ENCODE measurements at places on chromosomes 11 and 22.

GRCh38 chr11:111846636-111847035, 24.7 kb downstream of the ALG9 start:
- DNase-seq: no peak

DNA sequence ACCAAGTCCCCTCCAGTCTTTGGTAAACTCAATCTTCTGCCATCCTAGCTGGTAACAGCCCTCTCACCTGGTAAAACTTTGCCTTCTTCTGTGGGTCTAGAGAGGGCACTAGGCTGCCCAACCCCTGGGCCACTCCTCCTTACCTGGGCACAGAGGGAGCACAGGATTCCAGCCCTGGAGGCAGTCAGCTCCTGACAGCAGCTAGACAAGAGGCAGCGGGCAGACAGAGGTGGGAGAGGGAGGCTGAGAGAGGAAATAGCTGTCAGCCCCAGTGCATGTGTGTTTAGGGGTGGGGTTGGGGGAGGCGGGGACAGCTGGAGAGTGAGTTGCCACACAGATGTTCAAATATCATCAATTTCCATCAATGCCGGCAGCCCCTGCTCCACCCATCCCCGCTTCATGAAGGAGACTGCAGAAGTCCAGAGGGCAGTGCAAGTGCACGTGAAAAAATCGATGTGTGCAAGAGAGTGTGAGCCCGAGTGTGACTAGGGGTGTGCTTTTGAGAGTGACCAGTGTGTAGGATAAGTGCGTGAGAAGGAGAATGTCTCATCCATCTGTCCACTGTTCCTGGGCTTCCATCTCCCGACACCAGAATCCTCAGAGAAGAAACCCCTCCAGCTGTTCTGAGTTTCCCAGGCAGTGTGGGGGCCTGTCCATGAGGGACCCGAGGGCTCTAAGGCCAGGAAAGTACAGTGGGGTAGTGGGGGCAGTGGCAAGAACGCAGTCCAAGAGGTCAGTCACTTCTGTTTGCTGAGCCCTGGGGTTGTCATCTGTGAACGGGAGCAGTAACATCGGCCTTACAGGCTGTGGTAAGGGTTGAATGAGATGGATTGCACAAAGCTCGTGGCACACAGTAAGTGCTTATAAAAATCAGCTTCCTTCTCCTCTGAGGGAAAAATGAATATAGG, at the start of gene PTGDR2:
TSS of gene PTGDR2 (minus strand) at position 225 of the 908 bp plus-strand sequence. CDS start 2,228 bp downstream, outside the sequence.
- DNase-seq: no peak

GRCh38 chr11:11010624-11011127, 152.8 kb upstream of the ZBED5 start:
- peak; percentile 14 for DNase-seq

DNA sequence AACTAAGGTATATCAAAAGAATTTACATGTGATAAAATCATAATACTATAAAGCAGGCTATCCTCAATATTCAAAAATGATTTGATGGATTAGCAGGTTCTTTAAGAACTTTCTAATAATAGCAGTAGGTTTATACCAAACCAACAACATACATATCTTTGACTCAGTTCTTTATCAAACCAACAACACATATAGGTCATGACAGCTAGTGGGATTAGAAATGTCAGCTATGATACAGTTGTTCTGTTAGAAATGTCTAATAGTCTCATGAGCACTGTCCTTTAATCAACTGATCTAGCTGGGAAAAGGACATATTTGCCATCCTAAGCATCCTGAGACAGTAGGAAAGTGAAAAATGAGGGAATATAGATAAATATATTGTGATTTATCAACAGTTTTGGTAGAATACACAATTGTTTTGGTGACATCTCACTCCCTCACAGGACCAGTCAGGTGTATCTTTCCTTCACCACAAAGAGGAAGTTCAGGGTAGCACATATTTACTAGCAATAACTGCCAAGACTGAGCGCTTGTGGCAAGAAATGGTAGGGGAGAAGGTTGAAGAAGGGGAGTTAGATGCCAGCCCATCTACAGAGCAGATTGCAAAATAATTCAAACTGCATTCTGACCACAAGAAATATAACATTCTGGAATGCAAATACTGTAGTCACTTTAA, 90.8 kb upstream of the APOA1 start:
- peak; percentile 76 for DNase-seq

DNA sequence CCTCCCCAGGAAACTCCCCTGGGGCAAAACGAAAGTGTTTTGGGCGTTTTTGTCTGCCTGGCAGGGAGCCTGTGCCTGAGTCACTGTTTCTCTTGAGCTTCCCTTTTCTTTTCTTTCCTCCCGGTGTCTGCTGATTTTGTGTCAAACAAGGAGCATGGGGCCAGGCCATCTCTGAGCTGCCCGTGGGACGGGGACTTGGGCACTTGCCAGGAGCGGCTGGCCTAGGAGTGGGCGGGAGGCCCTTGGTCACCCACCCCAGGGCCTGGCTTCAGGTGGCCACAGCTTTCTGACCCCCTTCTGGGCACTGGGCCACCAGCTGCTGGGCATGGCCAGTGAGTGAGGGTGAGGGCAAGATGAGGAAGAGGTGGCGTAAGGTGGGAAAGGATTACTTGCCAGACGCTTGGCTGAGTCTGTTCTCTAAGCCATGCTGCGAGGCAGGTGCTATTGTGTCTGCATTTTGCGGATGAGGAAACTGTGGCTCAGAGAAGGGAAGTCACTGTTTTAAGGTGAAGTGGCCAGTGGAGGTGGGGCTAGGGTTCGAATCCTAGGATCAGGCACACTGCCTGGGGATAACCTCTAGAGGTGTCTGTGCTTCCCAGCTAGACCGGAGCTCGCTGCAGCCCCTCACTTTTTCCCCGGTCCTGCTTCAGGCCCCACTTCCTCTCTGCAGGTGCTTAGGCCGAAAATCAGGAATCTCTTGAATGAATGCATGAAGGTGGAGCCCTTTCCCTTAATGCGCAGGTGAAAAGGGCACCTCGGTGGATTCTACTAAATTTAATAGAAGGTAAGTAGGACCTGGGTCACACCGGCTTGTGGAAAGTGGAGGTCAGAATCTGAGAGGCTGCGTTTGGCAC, 7.8 kb upstream of the NFAM1 start:
- DNase-seq: no peak

GRCh38 chr22:23237201-23237798, 57.0 kb downstream of the BCR start:
- no peak for DNase-seq

DNA sequence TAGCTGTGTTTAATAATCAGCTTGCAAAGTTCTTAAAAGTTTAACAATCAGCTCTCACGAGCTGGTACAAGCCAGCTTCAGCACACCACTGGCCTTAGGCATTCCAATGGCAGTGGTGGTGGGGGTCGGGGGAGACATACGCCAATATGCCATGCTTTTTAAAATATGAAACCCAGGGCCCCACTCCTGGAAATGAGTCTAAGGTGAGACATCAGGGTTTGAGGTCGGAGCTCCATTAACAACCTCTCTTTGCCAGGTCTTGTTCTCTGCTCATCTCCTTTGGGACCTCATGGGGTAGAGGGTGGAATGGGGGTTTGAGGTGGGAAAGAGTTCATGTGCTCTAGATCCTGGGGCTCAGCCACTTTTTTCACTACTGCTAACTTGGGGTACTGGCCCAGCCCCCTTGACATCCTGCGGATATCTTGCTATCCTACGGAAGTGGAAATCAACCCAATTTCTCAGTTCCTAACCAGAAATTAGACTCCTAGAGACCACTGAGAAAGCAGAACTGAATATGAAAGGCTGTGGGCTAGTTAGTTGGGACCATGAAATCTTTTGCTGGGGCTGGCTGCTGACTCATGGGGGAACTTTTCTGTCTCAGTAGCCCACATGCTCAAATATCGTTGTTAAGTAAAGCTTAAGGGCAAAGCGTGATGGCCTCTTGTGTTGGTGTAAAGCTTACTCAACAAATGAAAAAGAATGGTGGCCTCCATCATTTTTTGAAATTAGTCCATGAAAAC, 90.1 kb downstream of the PDHX start:
- peak; percentile 57 for DNase-seq

GRCh38 chr22:19395276-19395675, 36.3 kb downstream of the HIRA start:
- no peak for DNase-seq

- DNase-seq: no peak
Observed at GRCh38 chr22:29842740-29843139, 4.7 kb upstream of the ASCC2 start.

DNA sequence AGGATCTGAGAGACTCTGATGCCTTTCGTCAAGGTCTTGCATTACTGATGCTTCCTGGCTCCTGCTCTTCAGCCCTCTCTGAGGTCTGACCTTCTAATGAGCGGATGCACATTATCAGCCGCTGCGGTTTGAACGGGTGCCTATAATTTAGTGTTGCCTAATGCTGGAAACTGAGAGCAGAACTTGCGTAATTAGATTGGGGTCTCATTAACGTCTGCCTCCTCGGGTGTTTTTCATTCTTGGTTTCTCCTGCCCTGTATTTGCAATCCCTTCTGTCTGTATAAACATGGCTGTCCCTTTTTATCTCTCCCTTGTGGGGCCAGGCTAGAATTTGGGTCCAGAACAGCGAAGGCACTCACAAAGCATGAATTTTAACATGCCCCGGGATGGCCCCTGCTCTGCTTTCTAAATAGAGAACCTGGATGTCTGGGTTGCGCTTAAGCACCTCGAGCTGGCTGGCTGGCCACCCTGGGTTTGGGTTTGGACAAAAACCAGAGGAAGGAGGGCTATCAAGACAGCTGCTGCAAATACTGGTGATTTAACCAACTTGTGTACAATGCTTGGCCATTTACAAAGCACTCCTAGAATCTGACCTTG, 118.6 kb downstream of the TIMP3 start:
- no peak for DNase-seq

- DNase-seq: no peak
Observed at GRCh38 chr11:75499423-75500190, 26.1 kb downstream of the GDPD5 start.

DNA sequence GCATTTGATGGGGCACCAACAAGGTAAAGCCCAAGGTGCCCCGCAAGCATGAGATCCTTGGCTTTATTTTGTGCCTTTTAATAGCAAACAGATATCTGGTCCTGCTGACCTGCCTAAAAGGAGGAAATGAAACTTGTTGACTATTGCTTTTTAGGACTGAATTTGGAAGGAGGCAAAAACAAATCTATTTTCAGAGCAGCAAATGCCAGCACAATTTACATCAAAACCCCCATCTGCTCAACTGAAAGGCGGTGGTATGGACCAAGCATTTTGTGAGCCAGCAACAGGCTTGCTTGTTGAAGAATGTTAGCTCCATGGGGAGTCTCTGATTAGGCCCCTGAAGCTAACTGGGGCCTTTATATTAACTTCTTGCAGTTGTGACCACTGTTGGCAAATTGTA, 192.6 kb upstream of the E2F8 start:
- no peak for DNase-seq

DNA sequence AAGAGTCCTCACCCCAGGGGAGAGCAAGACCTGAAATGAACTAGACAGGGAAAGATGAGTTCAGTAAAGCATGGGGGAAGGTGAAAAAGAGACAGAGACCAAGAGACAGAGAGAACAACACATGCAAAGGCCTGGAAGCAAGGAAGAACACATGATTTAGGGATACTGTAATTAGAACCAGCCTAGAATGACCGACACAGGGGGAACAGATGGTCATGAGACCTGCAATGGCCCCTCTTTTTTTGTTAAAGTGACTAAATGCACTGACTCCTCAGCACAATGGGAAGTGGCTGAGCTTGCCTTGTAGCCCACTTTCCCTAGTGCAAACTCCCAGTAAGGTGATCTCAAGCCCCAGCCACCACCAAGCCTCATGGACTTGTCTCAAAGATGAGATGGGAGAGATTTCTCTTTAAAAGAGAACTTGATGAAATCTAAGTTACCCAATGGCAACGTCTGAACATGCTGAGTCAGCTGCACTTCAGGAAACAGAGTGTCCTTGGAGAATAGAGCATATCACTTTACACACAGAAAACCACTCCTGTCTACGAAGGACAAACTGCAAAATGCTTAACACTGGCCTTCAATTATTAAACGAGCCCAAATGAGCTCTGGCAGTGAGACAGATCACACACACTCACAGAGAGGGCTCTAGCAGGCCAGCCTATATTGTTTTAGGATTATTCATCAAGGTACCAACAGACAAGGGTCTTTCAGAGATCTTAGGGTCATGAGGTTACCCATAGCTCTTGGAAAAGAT, 91.0 kb downstream of the SERGEF start:
- no peak for DNase-seq

GRCh38 chr11:120710354-120711131, 199.0 kb downstream of the GRIK4 start:
- no peak for DNase-seq

DNA sequence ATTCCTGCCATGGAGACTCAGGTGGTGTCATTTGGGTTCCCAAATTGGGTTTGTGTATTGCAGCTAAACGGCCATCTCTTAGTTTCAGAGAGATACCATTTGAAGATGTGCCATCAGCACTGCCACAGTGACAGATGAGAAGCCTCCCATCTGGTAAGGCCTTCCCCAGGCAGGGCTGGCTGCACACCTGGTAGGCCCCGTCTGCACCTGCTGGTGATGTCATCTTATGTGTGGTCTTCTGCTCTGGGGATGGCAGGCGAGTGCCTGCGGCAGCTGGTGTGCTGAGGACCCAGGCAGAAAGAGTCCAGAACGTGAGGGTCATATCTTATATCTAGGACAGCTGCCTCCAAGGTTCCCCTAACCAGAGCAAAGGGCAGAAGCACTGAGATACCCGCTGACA, 100.6 kb downstream of the CSNK2A3 start:
- no peak for DNase-seq

GRCh38 chr11:92830377-92831155, 138.9 kb upstream of the MTNR1B start:
- DNase-seq: no peak

DNA sequence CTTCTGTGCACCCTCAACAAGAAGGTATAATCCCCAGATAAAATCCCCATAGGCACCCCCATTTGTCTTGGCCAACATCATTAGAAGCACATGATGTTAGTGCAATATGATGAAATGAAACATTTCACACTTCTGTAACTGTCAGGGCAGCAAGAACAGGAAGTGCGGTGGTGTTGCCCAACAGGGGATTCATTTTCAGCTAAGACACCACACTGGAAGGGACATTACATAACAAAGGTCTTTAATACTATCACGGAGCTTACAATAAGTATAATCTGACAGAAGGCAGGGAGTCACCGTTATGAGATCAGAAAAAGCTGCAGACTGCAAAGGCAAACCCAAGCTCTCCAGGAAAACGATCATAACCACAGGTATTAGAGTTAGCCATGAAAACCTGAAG, 2.0 kb downstream of the OR52W1 start:
- DNase-seq: peak; percentile 53

GRCh38 chr22:17035246-17035645, 27.2 kb upstream of the GAB4 start:
- no peak for DNase-seq

- DNase-seq: no peak
Observed at GRCh38 chr11:120589376-120589775, 77.8 kb downstream of the GRIK4 start.

GRCh38 chr11:64787526-64788320, 9.4 kb upstream of the SF1 start:
- DNase-seq: peak; percentile 75

Data from CD4-positive, alpha-beta T cell treated with Interleukin-17A for 1 hour (primary cell).